Calu3 (cell line): ENCODE measurements at places on chromosomes 6 and 20. TPM values are rescaled to one million over a fixed set of nuclear protein-coding genes. Genes with fewer than 3 reads are reported as not detected.

The ZBTB12 gene
- 22.6 and 28.1 TPM in 2 replicates for total RNA-seq

The PRDM1 gene
- total RNA-seq = 0.40 and 1.1 TPM in 2 replicates

The QRSL1 gene
- total RNA-seq = 21.8 and 27.7 TPM in 2 replicates

The FBXO9 gene
- 91.2 and 94.5 TPM in 2 replicates for total RNA-seq

The RANBP9 gene
- 17.8 and 20.4 TPM in 2 replicates for total RNA-seq

The HFE gene
- 24.9 and 27.1 TPM in 2 replicates for total RNA-seq

The PREX1 gene
- 0.31 and 1.3 TPM in 2 replicates for total RNA-seq

DNA sequence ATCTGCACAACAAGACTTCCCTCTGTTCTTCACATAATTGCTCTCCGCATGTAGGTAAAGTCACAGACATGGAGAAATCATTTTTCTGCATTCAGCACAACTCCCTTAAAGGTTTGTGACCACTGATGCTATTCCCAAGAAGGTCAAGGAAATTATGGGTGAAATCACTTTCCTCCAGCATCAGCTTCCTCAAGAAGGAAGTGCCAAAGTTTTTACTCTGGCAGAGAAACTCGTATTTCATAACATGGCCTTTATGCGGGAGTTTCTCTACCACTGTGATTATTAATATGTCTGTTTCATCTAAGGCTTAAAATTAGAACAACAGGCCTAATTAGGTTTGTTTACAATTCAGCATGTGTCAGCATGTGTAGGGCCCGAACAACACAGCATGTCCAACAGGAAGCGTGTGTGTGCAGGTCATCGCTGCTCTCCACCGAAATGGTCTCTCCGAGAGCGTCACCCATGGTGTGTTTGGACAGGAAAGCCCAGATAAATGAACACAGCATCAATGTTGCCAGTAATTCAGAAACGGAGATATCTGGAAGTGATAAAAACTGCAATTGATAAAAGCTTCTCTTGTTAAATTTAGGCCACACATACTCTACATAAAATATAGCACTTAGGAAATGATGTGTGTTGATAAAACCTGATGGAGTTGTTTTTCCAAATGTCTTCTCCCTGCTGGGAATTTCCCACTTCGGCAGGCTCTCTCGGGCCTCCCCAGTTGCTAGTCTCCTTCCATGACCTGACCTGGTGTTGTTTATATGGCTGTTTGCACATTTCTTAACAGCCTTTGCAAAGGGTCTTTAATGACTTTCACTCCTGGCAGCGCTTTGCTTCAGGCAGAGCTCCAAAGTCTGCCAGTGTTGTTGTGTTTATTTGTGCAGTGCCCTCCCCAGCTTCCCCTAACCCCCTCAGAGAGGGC is 265.1 kb upstream of the CEP162 start:
- no peak for DNase-seq

- DNase-seq = no peak
Measured at GRCh38 chr6:27532820-27533538, 60.1 kb upstream of the ZNF184 start.

DNA sequence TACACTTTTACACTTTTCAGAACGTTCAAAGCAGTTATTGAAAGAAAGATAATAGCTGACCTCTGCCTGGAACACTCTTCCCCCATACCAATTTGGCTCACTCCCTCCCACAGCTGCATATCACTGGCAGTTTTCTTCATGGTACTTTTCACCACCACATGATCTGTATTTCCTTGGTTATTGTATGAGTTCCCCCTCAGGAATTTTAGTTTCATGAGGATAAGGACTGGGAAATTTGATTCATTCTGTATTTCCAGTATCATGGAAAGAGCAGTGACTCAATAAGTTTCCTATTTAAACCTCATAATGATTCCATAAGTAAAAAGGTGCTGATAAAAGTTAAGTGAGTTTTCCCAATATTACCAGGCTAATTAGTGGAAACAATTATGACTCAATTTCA is 16.0 kb downstream of the HTR1B start:
- DNase-seq = no peak

DNA sequence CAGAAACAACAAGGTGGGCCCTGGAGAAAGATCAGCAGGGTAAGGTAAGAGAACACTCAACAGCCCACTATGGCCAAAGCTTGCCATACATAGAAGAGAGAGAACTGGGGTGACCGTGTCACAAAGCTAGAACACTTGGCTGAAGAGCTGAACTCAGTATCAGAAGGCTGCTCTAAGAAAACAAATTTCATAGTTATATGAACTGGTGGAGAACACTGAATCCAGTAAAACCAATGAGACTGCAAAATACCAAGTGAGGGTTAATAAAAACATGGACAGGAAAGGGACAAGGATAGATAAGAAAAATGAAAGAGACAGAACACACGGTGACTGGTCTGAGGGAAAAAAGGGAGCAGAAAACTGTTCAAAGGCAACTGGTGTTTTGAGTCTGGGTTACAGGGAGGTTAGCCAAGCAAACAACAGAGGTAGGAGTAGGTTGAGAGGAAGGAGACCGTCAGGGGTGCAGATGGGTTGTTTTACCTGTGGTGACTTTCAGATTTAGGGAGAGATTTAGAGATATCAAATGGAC is 56.5 kb downstream of the GMDS start:
- no peak for DNase-seq

GRCh38 chr6:158640519-158640918 is 4.0 kb downstream of the DYNLT1 start:
- DNase-seq = no peak

DNA sequence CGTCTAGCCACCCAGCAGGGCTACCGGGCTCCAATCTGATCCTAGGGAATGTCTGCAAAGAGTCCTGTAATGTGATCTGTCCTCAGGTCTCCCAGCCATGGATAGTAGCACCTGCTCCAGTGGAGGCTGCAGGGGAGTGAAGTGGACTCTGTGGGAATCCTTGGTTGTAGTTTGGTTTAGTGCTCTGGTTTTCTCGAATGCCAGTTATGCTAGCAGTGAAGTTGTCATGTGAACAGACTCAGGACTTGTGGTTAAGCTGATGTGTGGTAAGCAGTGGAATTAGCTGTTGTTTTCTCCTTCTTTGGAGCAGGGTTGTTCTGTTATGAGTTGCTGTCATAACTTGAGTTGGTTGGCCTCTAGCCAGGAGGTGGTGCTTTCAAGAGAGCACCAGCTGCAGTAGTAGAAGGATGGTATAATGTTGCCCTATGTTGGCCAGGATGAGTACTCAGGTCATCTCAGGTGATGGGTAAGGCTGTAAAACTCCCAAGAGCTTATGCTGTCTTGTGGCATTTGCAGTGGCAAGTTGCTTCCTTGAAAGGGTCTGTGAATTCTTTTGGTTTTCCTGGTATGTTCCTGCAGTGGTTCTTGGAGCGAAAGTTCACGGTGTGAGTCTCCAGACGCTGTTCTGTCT is 390.2 kb downstream of the UTRN start:
- no peak for DNase-seq

GRCh38 chr6:32843979-32844838 is at the start of gene PSMB8:
Gene PSMB8 (minus strand): TSS chr6:32844047. CDS start chr6:32843996, 51 bp downstream.
- DNase-seq = peak; percentile 99
